Mesothelial cell of epicardium (in vitro differentiated cells): ENCODE measurements at places on chromosomes 6 and 20. TPM values are rescaled to one million over a fixed set of nuclear protein-coding genes. Genes with fewer than 3 reads are reported as not detected.
A peak's percentile ranks its signal among the peaks of the same experiment; 100 is the strongest.

GRCh38 chr20:32682508-32682987, 8.8 kb upstream of the C20orf203 start:
- no peaks in the 10 kb centered on the region for H3K27me3 ChIP-seq
- peak overlapping the region; percentile 20 for H3K27ac ChIP-seq
- no peak overlapping the region for H3K4me3 ChIP-seq
- H3K4me1 ChIP-seq = peaks cover 38% of the 10 kb centered on the region

- no peaks in the 10 kb centered on the region for H3K4me1 ChIP-seq
- H3K27ac ChIP-seq = no peak overlapping the region
These were observed 14.1 kb downstream of the SYNDIG1 start for GRCh38 chr20:24483435-24484080.

GRCh38 chr6:25899580-25900408, 25.8 kb upstream of the SLC17A3 start:
- H3K36me3 ChIP-seq = no peaks in the 10 kb centered on the region
- H3K27ac ChIP-seq = no peak overlapping the region
- DNase-seq = no peak
- no peak overlapping the region for H3K4me3 ChIP-seq
- H3K4me1 ChIP-seq = peaks cover 21% of the 10 kb centered on the region
- peaks cover 4% of the 10 kb centered on the region for H3K27me3 ChIP-seq

DNA sequence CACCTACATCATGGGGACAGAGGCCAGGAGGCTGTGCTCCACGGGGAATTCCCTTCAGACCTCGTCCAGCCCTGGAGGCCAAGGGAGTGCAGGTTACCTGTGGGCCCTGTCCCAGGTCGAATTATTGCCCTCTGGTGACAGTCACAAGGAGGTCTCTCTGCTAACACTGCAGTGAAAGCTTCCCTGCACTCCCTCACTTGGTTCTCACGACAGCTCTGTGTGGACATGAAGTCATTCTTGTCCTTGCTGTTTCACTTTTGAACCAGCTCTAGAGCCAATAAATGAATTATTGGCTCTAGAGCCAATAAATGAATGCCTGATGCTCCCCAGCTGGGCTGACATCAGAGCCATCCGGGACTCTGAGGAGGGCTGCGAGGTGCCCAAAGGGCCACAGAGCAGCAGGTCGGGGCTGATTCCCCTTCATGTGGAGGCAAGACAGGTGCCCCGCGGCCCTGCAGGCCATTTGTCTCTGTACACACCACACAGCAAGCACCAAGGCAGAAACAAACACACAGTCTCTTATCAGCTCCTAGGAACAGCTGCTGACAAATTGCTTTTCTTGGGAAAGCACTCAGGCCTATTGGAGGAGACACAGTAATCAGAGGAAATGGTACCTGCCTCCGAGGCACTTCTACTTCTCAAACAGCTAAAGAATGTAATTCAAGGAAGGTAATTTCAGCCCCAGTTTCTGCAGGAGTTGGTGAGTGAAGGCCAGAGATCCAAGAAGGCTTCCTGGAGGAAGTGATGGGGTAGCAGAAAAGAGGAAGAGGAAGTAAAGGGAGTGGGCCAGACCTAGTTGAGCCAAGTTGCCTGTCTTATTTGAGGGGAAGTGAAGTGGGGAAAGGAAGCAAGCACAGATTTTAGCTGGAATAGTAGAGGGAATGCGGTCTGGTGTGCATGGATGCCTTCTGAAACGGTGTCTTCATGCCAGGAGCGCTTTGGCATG, 27.5 kb upstream of the TBXT start:
- peak overlapping the region; percentile 14 for H3K27ac ChIP-seq
- H3K27me3 ChIP-seq = peaks cover 72% of the 10 kb centered on the region
- no peaks in the 10 kb centered on the region for H3K36me3 ChIP-seq
- peaks cover 8% of the 10 kb centered on the region for H3K4me1 ChIP-seq
- H3K4me3 ChIP-seq = no peak overlapping the region

DNA sequence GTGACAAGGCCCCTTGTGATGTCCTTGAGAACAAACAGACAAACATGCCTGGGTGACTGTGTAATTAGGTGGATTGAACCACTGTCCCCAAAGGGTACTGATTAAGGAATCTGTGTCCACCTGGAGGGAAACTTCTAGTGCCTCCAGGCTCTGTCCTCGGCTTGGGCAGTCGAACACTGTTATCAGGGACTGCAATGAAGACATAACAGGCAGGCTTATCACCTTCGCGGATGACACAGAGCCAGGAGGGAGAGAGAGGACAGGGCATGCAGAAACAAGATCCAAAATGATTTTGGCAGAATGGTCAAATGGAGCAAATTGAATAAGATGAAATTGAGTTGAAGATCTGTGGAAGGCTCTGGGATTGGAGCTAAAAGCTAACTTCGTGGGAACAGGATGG, 60.9 kb upstream of the ZFAND3 start:
- no peak overlapping the region for H3K27ac ChIP-seq
- peaks cover 23% of the 10 kb centered on the region for H3K4me1 ChIP-seq
- no peak for DNase-seq
- no peak overlapping the region for H3K4me3 ChIP-seq
- peaks cover 1% of the 10 kb centered on the region for H3K27me3 ChIP-seq

GRCh38 chr6:52286798-52287432, 2.4 kb upstream of the MCM3 start:
- H3K27ac ChIP-seq = no peak overlapping the region
- DNase-seq = peak; percentile 37
- no peak overlapping the region for H3K4me3 ChIP-seq
- no peaks in the 10 kb centered on the region for H3K27me3 ChIP-seq

- DNase-seq = no peak
- H3K27ac ChIP-seq = peak overlapping the region; percentile 78
- no peaks in the 10 kb centered on the region for H3K27me3 ChIP-seq
- H3K4me1 ChIP-seq = peaks cover 59% of the 10 kb centered on the region
- H3K4me3 ChIP-seq = no peak overlapping the region
These were observed 125.1 kb upstream of the BTBD3 start for GRCh38 chr20:11792568-11792953.

ZC3H12D gene
- 0.44 to 0.72 TPM (median 0.47 TPM) in 3 replicates for total RNA-seq

ZNF165 gene
- total RNA-seq = 3.7 to 4.6 TPM (median 4.0 TPM) in 3 replicates

VWA7 gene
- total RNA-seq = 1.5 to 1.8 TPM (median 1.6 TPM) in 3 replicates

SRXN1 gene
- 13.3 to 13.6 TPM (median 13.5 TPM) in 3 replicates for total RNA-seq
